NCI-H524 (cell line): ENCODE measurements at places on chromosomes 16 and 17.
A peak's percentile ranks its signal among the peaks of the same experiment; 100 is the strongest.

DNA sequence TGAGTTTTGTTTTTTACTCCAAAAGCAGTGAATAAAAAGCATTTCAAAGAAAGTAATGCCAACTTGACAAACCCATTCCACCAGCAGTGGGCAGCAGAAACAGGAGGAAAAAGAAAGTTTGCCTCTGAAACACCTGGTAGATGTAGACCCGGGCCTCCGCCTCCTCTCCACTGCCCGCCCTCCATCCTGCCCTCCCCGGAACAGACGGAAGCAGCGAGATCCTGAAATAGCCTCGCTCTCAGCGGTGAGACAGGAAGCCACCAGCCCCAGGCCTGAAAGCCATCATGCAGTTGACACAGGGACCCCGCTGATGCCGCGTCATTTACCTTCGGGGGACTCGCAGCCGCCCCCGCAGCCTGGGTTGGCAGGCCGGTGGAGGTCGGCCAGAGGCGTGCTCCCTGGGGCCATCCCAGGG is 67.8 kb downstream of the C16orf78 start:
- DNase-seq, result peak; percentile 90

GRCh38 chr17:19461681-19462080 is 50.6 kb downstream of the RNF112 start:
- no peak for DNase-seq

DNA sequence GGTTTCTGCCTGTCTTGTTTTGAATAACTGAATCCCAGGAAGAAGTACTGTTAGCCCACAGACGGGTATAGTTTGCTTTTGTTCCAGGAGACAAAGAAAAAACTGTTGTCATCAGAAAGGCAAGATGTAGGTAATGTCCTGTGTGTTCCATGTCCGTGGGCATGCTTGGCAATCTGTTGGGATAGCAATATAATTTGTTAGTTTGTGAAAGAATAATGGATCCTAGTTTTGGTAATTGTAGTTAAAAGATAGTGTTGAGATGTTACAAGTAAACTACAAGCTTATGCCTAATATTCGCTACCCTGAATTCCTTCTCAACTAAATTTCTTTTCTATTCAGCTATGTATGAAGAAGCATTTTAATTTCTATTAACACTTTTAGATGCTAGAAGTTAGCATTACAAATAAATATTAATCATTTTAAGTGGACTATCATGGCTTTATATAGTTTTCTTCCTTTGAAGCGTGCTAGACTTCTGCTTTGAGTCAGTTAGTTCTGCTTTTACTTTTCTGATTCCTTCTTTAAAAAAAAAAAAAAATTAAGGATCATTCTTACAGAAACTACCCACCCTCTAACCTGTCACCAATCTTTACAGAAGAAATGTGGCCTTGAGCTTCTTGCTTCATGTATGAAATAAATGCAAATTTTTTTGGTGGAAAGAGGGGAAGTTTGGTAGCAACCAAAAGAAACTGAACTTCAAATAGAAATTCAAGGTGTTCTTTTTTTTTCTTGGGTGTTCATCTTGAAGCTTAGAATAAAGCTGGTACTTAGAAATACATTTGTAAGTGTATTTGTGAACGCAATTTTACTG is 2.4 kb downstream of the EVI2A start:
- no peak for DNase-seq

DNA sequence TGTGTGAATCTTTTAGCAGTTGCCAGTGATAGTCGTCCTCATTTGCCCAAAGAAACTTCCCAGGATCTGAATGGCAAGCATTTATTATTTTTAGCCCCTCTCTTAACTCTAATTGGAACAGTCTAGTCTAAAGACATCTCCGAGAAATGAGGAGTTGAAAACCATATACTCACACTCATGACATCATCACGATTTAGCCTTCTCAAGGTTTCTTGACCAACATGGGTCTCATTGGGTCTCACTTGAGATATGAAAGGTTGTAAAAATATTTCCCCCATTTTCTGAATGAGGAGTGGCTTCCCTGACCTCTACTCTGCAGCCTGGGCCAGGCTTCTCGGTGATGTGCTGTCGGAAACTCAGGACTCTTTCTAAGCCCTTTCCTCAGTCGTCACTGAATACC is 37.1 kb upstream of the CACNG1 start:
- no peak for DNase-seq

DNA sequence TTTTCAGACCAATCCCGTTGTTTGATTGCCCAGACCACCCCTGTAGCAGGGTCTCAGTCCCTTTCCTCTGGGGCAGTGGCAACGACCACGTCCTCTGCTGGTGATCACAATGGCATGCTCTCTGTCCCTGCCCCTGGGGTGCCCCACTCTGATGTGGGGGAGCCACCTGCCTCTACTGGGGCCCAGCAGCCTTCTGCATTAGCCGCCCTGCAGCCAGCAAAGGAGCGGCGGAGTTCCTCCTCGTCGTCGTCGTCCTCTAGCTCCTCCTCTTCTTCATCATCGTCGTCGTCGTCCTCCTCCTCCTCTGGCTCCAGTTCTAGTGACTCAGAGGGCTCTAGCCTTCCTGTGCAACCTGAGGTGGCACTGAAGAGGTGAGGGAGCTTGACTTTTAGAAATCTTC is 9.2 kb downstream of the ELOB start:
- DNase-seq, result no peak

- DNase-seq, result no peak
Measured at GRCh38 chr17:75830164-75831031, 13.8 kb downstream of the UNC13D start.

- DNase-seq, result no peak
Measured at GRCh38 chr17:7809086-7809790, 24.8 kb upstream of the KDM6B start.

DNA sequence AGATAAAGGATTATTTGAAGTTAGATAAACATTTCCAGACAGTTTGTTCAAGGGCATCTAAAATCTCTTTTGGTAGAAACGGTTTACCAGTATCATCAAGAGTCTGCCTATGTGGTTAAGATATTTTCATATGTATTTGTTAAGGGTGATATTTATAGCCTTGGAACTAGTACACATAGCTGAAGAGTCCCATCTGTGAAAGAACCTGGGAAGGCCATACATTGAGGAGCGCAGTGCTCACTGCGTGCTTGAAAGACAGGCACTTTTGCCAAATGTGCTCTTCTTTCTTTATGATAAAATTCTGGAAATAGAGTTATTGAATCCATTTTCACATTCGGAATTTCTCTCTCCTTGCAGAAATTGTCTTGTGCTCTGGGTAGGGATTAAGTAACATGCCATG is 7.7 kb downstream of the IGSF6 start:
- DNase-seq, result no peak

GRCh38 chr17:5686074-5686635 is 101.8 kb upstream of the NLRP1 start:
- no peak for DNase-seq

DNA sequence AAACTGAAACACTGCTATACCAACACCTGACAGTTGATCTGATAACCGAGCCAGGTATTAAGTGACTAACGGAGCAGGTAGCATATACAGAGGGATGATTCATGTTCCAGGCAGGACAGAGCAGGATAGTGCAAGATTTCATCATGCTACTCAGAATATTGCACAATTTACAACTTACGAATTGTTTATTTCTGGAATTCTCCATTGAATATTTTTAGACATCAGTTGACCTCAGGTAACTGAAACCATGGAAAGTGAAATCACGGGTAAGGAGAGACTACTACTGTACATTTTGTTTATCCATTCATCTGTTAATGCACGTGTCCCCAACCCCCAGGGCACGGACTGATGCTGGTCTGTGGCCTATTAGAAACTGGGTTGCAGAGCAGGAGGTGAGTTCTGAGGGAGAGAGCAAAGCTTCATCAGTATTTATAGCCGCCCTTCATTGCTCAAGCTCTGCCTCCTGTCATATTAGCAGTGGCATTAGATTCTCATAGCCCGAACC is 14.5 kb upstream of the PPM1E start:
- no peak for DNase-seq

GRCh38 chr17:63436523-63437110 is 9.5 kb downstream of the CYB561 start:
- DNase-seq, result peak; percentile 23

- DNase-seq, result peak; percentile 57
Measured at GRCh38 chr17:38451840-38452529, 23.7 kb downstream of the ARHGAP23 start.

- no peak for DNase-seq
Measured at GRCh38 chr16:82735673-82736091, 108.9 kb downstream of the CDH13 start.

GRCh38 chr16:1674306-1674705 is 3.8 kb upstream of the JPT2 start:
- DNase-seq, result no peak

DNA sequence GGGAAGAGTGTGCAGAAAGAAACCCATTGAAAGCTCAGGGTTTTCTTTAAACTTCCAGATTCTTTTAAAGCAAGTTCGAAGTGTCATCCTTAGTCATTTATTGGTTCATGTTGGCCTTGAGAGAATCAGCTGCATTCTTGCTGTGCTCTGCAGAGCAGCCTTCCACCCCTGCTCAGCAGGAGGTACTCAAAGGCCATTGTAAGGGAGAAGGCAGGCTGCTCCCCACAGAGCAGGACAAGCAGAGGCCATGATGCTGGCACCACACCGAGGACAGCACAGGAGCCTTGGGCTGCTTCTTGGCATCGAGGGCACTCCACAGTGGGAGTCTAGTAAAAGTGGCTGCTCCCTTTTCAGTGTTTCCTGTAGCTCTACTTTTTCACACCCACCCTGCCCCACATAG is 29.6 kb downstream of the NMT1 start:
- DNase-seq, result no peak

DNA sequence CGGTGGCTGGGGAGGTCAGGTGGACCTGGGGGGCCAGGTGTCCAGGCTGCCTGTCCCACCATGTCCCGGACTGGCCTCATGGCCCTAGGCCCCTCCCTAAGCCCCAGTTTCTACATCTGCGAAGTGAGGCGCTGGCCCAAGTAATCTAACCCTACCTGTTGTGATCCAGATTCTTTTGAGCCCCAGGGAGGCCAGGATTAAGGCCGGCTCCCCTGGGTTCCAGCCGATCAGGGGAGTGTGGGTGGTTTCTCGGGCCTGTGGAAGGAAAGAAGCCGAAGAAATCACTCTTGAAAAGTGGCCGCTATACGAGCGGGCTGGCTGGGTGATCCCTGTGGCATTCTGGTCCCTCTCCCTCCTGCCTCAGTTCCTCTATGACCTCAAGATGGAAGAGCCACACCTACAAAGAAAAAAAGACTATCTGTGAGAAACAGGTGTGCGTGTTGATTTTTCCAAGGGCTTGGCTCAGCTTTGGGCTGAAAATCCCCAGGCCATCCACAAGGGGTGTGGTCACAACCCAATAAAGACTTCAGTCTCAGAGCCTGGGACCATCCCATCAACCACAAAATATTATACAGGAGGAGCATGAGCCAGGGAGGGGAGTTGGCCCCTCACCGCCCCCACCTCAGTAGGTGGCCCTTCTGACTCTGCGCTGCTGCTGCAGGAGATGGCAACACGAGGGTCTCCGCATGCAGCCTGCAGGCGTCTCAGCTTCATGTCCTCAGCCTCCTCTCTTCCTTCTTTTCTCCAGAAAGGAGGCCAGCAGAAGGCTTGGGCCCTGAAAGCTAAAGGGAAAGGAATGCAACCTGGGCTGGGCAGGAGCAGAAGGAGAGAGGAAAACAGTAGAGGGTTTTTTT is 20.3 kb downstream of the GPR142 start:
- no peak for DNase-seq

GRCh38 chr16:31429314-31429713 is 1.2 kb upstream of the COX6A2 start:
- no peak for DNase-seq

GRCh38 chr16:23320693-23321092 is 18.6 kb downstream of the SCNN1B start:
- no peak for DNase-seq

- DNase-seq, result no peak
Measured at GRCh38 chr16:75483222-75483621, 12.0 kb downstream of the CHST6 start.

GRCh38 chr17:9666461-9667050 is 21.2 kb downstream of the USP43 start:
- DNase-seq, result no peak

DNA sequence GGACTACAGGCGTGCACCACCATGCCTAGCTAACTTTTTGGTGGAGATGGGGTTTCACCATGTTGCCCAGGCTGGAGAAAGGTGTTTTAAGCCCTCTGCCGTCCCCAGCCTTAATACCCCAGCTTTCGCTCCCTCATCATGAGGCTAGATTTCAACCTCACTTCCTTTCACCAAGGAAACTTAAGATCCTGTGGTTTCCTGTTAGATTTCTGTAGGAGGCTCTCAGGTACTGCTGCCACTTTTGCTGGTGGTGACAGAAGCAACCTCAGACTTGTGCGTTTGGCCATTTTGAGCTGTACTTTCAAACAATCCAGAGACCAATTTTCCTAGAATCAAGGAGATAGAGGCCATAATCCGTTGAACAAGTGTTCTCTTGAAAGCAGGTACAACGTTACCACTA is 36.2 kb downstream of the MPHOSPH6 start:
- DNase-seq, result no peak

- peak; percentile 81 for DNase-seq
Measured at GRCh38 chr17:48555258-48556228, 10.6 kb upstream of the HOXB2 start.

DNA sequence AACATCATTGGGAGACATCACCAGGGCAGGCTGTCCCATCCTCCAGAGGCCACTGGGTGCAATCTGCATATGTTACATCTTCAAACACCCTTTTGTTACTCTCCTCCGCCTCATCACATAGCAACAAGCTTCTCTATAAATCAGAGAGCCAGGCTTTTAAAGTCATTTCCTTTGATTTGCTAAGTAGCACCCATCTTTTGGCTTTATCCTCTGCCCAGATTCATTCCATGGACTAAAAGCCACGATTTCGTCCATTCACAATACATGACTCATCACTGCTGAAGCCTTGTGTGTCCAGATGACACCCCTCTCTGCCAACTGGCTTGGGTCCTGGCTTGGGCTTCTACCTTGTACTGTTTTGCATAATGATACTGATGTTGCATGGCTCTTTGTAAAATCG is 2.0 kb upstream of the KRT38 start:
- DNase-seq, result no peak

GRCh38 chr17:4559139-4559791 is 1.1 kb downstream of the GGT6 start:
- no peak for DNase-seq

- no peak for DNase-seq
Measured at GRCh38 chr16:58217311-58217925, 19.5 kb upstream of the CSNK2A2 start.

GRCh38 chr17:48997103-48997826 is at the start of gene IGF2BP1:
Gene IGF2BP1, plus strand, starts transcription at chr17:48997385. Its CDS starts 361 bp downstream, at chr17:48997746.
- DNase-seq, result peak; percentile 71

DNA sequence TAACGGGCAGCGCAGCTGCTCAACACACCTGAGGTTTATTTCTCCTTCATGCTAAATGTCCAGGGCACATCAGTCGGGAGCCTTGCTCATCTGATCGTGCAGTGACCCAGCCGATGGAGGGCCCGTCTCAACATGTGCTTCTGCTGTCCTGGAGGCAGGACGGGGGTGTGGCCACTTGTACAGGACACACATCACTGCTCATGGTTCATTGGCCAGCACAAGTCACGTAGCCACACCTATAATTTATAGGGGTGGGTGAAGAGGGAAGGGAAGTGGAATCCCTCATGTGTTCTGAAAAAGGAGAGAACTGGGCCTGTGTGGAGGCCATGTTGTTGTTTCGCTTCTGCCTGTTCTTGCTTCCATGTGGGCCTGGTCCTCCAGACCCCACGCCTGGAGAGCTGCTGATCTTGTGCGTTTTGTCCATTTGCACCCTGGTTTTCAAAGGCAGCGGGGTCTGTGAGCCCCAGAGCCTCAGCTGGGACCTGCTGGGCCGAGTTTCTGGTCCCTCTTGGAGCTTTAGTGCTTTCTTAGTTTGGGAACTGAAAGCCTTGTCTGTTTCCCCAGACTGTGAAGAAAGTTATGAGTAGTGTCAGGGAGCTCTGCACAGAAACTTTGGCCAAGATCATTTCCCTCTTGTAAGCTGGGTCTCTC is 60.5 kb downstream of the CMIP start:
- no peak for DNase-seq

GRCh38 chr16:84559311-84559932 is 55.0 kb upstream of the MEAK7 start:
- no peak for DNase-seq
